ENCODE measurements at places on chromosomes 1 and 21. TPM values are rescaled to one million over a fixed set of nuclear protein-coding genes. Genes with fewer than 3 reads are reported as not detected.
A peak's percentile ranks its signal among the peaks of the same experiment; 100 is the strongest.

Gene RO60
- 166 TPM for total RNA-seq

DNA sequence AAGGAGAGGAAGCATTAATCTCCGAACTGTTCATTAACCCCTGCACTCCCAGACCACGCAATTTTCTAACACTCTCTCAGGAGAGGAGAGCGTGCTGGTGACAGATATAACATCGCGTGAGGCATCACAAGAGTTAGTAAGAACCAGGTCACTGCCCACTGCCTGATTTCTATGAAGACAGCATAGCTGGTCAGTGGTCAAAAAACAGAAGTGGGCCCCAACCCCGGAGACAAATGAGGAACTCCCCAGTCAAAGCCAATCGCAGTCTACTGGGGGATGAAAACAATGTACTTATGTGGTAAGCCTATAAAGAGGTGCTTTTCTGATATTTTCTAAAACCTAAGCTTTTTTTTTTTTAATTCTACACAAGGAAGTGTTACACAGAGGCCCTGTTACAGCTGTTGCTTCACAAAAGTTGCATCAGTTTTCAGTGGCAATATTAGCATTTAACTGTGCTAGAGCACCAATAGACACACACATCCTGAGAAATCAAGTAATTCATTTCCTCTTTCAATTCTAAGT, 231.8 kb upstream of the IRF2BP2 start:
- no peak for DNase-seq

DNA sequence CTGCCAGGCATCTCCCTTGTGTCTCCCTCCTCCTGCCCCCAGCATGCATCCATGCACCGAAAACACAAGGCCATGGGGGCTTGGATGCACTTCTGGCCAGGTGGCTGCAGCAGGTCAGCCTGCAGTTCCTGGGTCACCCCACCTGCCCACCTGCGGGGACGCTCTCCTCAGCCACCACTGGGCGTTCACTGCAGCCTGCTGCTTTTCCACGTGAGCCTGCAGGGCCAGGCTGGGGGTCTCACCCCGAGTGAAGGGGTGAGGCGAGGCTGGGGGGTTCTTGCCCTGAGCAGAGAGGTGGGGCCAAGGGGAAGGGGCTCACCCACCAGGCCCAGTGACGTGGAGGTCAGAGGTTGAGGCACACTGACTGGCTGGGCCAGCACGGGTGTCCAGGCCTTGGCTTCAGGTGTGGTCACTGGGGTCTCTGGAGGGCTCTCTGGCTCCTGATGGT, 64.6 kb downstream of the WNT9A start:
- no peak for DNase-seq

DNA sequence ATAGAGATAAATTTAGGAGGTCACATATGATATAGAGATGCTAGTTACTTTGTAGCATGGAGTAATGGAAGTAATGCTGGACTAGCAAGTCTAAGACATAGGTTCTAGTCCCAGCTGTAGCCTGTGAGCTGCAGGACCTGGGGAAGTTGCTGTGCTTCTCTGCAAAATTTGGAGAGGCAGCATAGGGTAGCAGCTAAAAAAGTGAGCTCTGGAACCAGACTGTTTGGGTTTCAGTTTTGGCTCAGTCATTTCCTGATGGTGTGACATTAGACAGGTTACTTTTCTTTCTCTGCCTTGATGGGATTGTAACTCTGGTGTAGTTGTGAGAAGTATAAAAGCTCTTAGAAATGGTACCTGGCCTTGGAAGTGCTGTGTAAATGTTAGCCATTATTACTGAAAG, 3.3 kb downstream of the METTL13 start:
- no peak for DNase-seq

DNA sequence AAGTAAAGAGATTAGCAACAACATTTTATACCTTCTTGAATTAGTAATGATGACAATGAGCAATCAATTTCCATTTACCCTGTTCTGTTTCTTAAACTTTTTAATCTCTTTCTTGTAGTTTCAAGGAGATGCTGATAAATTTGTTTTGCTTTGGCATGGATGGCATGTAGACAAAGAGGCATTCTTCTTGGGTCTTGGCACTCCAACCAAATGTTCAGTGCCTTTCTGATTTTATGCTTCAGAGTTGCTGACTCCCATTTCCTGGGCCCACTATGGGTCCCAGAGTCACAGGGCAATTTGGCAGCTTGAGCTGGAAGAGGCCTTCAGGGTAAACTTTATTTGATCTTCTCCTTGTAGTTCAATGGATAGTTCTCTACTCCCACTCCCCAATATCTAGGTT, 42.1 kb upstream of the OSBPL9 start:
- no peak for DNase-seq

GRCh38 chr1:113770031-113770430, 10.7 kb upstream of the PHTF1 start:
- no peak for DNase-seq

DNA sequence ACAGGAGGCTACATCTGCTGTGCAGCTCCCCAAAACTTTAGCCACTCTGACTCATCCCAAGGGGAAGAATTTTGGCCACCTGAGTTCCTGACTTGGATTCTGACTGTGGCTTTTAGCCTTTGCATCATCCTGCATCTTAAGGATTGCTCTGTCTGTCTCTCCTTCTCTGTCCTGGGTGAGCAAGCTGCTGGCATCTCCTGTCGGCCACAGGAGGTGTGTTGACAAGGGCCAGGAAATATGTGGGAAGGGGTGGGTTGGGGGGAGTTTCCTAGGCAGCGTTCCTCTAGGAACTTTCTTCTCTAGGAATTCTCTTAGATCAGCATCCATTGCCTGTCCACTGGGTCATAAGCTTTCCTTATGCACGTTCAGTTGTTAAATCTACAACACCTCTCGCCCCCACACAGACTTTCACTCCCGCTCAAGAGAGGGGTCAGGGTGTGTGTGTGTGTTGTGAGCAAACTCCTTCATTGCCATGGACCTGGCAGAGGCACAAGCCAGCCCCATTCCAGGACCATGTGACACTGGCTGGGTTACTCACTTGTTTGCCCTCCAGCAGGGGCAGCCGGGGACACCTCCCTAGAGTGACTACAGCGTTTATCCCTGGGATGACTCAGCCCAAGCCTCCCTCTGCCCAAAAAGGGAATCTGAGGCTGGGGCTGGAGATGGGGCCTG, 145.0 kb upstream of the DUSP10 start:
- DNase-seq, result no peak

DNA sequence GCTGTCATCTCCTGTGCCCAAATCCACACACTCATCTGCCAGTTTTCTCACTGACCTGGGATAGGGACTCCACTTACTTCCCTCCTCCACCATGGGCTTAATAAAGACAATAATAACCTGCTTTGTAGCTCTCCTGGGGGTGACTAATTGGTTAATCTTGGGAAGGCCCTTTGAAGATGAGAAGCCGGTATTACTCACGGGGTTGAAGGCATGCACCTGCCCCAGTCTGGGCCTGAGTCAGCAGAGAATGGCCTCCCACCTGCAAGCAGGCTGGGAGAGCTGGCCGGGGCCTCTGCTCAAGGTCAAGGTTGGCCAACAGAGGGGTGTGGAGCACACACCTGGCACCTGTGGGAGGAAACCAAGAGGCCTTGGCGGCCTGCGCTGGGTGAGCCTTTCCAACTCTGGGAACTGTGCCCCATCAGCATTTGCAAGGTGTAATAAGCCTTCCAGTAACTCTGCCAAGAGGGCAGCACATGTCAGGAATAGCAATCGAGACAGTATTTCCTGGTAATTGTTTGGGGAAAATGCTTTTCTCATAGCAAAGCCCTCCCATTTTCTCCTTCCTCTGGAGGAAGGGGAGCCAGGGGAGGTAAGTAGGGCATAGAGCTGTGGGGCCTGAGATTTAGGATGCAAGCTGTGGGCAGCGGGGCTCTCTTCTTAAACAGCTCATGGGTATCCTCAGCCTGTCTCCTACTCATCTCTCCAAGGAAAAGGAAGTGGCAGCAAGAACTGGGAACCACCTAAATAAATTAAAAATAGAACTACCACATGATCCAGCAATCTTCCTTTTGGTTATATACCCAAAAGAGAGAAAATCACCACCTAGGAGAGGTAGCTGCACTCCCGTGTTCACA, 49.0 kb downstream of the TOMM20 start:
- DNase-seq, result peak; percentile 71
